Activated CD4-positive, alpha-beta T cell treated with anti-CD3 and anti-CD28 coated beads, Interleukin-2, amount 10 ng/mL, durations not matched to agents 7 days and 5 days (primary cell): ENCODE measurements at places on chromosomes 2 and 18. TPM values are rescaled to one million over a fixed set of nuclear protein-coding genes. Genes with fewer than 3 reads are reported as not detected.

- H3K36me3 ChIP-seq = no peaks in the 10 kb centered on the region
- H3K27ac ChIP-seq = no peak overlapping the region
- no peak overlapping the region for H3K4me3 ChIP-seq
- H3K4me1 ChIP-seq = no peaks in the 10 kb centered on the region
These were observed 85.0 kb upstream of the SEC11C start for GRCh38 chr18:59054496-59055287.

DNA sequence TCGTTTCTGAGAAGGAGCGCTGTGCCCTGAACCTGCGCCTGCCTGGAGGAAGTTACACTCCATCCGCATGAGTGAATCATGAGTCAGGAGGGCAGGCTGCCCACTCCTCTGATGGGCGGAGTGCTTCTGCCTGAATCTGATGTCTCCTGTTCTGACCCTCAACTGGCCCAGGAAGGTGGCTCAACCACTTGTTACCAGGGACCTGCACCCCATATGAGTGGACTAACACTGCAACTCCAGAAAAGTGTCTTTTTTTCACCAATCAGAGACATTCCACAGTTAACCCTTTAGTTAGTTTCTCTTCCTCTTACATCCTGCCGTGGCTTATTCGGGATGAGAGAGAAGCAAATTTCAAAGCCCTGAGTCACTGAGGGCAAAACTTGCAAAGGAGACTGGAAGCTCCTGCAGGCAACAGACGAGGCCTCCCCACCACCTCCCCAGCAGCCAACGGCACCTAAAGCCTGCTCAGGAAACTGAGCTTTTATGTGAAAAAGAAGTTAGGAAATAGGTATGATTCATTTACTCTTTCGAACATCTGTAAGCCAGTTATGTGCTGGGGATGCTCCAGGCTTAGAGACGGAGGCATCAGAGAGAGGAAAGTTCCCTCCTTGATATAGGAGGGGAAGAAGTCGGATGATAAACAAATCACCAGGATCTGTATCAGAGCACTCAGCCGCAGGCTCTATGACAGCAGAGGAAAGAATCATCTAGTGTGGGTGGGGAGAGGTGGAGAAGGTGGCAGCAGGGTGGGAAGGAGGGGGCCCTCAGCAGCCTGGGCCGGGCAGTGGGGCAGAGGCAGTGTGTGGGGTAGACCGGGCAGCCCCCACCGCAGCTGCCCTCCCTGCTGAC lies 30.9 kb downstream of the MBP start:
- peaks cover 95% of the 10 kb centered on the region for H3K4me1 ChIP-seq
- peak; percentile 47 for DNase-seq
- peak overlapping the region; percentile 99 for H3K27ac ChIP-seq
- no peaks in the 10 kb centered on the region for H3K27me3 ChIP-seq

Gene HK2
- 27.8 TPM for total RNA-seq

DNA sequence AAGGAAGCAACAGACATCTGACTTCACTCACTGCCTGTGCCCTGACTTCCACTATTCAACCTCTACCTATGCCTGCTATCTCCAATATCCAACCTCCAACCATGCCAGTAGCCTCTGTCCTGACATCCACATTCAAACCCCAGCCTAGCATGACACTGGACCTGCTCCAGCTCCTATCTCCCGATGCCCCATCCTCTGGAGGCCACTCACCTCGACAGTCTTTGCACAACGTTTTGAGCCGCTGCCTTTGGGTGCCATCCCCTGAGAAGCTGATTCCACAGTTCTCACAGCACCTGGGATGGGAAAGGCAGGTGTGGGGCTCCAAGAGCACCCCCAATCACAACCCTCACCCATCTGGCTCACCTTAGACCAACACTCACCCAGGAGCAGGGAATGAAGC lies 4.9 kb downstream of the MBD1 start:
- peak overlapping the region; percentile 4 for H3K27ac ChIP-seq
- no peak overlapping the region for H3K4me3 ChIP-seq
- DNase-seq = no peak
- H3K27me3 ChIP-seq = no peaks in the 10 kb centered on the region
- H3K4me1 ChIP-seq = peaks cover 20% of the 10 kb centered on the region
- peaks cover 64% of the 10 kb centered on the region for H3K36me3 ChIP-seq

DNA sequence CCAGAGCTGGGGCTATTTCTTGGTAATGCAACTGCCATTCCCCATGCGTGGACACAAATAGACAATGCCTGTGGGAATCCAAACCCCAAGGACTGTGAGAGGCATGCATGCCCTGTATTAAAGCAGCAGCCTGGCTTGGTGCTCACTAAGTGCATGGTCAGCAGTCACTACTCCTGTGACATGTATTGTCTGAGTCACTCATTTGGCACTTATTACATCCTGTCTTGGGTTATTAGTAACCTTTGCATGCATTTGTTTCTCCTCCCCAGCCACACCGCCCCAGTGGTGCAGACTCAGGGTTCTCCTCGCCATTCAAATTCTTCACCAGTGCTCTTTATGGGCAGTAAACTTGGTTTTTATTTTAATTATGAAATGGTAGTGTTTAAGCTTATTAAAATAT lies 30.2 kb downstream of the PRKCE start:
- H3K4me1 ChIP-seq = no peaks in the 10 kb centered on the region
- no peak for DNase-seq
- no peak overlapping the region for H3K4me3 ChIP-seq
- no peaks in the 10 kb centered on the region for H3K36me3 ChIP-seq
- no peak overlapping the region for H3K27ac ChIP-seq

DNA sequence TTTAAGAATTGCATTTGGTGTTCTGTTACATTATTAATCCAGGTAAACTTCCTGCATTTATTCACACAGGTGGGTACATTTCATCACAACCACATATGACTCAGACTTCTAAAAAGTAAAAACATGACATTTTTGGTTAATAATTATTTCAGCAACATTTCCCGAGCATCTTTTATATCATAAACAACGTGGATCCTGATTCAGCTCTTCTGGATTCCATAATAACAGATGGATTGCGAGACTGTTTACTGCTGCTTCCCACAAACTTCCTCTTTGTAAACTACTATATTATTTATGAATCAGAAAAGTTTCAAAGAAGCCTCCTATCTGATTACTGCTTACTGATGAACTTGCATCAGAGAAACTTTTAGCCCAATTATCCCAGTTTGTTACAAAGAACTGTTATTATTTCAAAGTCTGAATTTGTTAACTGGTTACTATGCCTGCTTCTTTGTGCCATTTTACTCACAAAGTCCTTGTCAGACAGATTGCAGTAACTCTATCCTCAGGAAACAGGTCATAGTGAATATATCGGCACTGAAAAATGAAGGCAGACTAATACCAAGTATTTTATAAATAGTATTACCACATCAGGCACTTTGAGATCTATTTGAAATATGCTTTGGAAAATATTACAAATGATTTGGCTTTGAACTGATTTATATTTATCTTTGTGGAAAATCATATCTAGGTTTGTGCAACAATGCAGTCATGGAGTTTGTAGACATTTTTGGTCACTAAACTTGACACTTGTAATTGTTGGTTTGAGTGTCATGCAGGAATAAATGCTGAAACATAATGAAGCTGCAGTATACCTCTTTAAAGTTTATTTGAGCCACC lies 511.6 kb downstream of the PLCL1 start:
- H3K36me3 ChIP-seq = no peaks in the 10 kb centered on the region
- no peaks in the 10 kb centered on the region for H3K4me1 ChIP-seq
- peaks cover 61% of the 10 kb centered on the region for H3K27me3 ChIP-seq
- H3K4me3 ChIP-seq = no peak overlapping the region

GRCh38 chr2:48442610-48443360 lies 87.2 kb upstream of the STON1 start:
- H3K36me3 ChIP-seq = peaks cover 10% of the 10 kb centered on the region
- peaks cover 2% of the 10 kb centered on the region for H3K27me3 ChIP-seq
- no peak for DNase-seq

DNA sequence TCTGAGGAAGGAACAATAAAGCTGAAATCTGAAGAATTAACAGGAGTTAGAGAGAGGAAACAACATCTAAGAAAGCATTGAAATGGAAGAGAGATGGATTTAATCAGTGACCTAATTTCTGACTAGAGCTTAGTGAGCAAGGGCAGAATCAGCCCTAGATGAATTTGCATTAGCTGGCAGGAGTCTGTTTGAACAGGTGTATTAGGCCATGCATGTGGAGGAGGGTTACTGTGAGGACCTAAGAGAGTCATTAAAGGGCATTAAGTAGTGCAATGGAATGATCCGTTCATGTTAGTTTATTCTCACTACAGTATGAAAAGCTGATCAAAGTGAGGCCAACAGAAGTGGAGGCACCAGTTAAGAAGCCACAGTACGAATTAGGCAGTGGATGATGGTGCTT lies 285.3 kb downstream of the GRB14 start:
- no peaks in the 10 kb centered on the region for H3K27me3 ChIP-seq
- no peak overlapping the region for H3K27ac ChIP-seq
- H3K4me3 ChIP-seq = no peak overlapping the region
- H3K4me1 ChIP-seq = no peaks in the 10 kb centered on the region
- H3K36me3 ChIP-seq = no peaks in the 10 kb centered on the region

Gene PLGLB1
- total RNA-seq = 4.7 TPM

Gene ABCA12
- not detected for total RNA-seq

DNA sequence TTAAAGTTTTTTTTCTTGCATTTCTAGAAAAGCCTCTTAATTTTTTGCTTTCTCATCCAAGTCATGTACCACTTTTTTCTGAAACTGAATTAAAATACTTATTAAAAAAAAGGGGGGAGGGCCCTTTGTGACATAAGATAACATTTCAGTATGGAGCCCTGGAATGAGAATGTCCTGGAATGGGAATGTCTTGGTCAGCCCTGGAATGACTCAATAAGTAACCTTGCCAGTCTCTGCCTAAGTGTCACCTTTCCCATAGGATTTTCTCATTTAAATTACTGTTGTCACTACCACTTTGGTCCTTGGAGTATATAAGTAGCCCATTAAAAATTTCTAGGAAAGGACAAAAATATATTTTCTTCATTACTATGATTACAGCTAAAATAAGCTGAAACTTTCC lies 4.7 kb downstream of the UBXN2A start:
- peaks cover 11% of the 10 kb centered on the region for H3K36me3 ChIP-seq
- no peak overlapping the region for H3K27ac ChIP-seq
- no peak for DNase-seq

Gene SERPINB10
- total RNA-seq = not detected

Gene RAB17
- not detected for total RNA-seq

- DNase-seq = no peak
- no peaks in the 10 kb centered on the region for H3K36me3 ChIP-seq
- no peak overlapping the region for H3K4me3 ChIP-seq
- H3K4me1 ChIP-seq = no peaks in the 10 kb centered on the region
These were observed 351.0 kb upstream of the POU3F3 start for GRCh38 chr2:104502901-104503300.

Gene OR6B2
- not detected for total RNA-seq

Gene ZFAND2B
- total RNA-seq = 49.1 TPM

DNA sequence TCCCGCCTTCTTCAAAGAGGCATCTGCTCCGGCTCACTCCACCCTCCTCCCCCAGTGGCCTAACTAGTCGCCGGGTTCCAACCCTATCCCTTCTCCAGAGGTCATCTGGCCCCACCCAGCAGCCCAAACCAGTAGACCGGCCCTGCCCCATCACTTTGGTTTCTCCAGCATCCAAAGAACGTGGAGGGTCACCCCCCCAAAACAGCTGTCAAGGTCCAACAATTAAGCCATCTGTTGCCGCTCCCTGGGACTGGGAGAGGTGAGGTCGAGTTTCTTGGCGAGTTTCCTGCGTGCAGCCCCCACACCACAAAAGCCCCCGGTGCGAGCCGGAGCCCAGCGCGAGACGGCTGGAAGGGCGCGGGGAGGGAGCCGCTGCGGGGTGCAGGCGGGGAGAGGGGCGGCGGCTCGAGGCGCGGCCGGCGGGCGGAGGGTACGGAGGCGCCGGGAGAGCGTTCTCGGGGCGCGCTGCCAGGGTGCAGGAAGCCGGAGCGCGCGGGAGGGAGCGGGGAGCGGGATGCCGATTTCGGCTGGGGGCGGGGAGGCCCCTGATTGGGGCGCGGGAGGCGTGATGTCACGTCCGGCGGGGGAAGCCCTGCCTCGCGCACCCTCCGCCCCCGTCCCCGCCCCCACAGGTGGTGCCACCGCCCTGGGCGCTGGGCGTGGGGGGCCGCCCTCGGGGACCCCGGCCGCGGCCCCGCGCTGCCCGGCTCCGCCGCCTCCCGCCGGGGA lies 571 bp upstream of the GPC1 start:
- no peaks in the 10 kb centered on the region for H3K36me3 ChIP-seq
- H3K27ac ChIP-seq = peak overlapping the region; percentile 91
- peaks cover 14% of the 10 kb centered on the region for H3K27me3 ChIP-seq
- DNase-seq = peak; percentile 95

Gene C2orf78
- not detected for total RNA-seq

GRCh38 chr2:152594792-152595191 lies 122.5 kb downstream of the PRPF40A start:
- H3K36me3 ChIP-seq = no peaks in the 10 kb centered on the region
- H3K4me1 ChIP-seq = peaks cover 6% of the 10 kb centered on the region
- no peak for DNase-seq
- H3K27ac ChIP-seq = no peak overlapping the region

- peaks cover 40% of the 10 kb centered on the region for H3K36me3 ChIP-seq
- H3K27me3 ChIP-seq = no peaks in the 10 kb centered on the region
- H3K27ac ChIP-seq = no peak overlapping the region
These were observed 11.1 kb downstream of the EML4 start for GRCh38 chr2:42180300-42180699.

GRCh38 chr2:100422320-100423055 lies 5.0 kb upstream of the CHST10 start:
- peaks cover 5% of the 10 kb centered on the region for H3K27me3 ChIP-seq
- H3K4me3 ChIP-seq = no peak overlapping the region
- no peak for DNase-seq
- H3K27ac ChIP-seq = no peak overlapping the region
- H3K36me3 ChIP-seq = no peaks in the 10 kb centered on the region
- peaks cover 9% of the 10 kb centered on the region for H3K4me1 ChIP-seq

DNA sequence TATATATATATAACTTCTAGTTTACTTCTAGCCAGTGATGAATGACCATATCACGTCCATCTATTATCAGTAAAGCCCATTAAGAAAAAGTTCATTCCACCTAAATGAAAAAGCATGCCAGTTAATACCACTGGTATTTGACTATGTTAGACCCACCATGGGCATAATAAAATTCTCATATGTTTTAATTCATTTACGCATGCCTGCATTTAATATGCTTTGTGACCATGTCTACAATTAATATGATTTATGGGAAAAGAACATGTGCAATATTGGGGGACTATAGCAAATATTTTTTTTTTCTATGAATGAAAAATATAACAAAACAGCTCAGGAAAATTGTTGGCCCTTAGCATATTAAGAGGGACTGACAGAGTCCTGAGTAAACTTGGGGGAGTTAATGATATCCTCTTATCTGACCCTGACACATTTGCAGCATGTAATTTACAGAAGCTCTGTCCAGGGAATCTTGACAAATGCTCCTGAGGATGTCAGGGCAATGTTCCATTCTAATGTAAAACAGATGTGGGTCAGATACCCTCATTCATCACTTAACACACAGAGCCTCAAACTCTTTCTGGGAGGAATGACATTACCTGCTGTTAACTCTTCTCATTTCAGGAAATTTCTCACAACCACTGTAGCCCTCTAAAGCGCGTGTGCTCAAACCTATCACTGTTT lies 90.6 kb downstream of the PAX3 start:
- no peaks in the 10 kb centered on the region for H3K27me3 ChIP-seq
- H3K27ac ChIP-seq = no peak overlapping the region
- H3K36me3 ChIP-seq = no peaks in the 10 kb centered on the region
- no peaks in the 10 kb centered on the region for H3K4me1 ChIP-seq

Gene REG3G
- not detected for total RNA-seq

- H3K4me3 ChIP-seq = no peak overlapping the region
- H3K36me3 ChIP-seq = peaks cover 35% of the 10 kb centered on the region
- no peak for DNase-seq
- no peak overlapping the region for H3K27ac ChIP-seq
These were observed 64.4 kb downstream of the TRABD2A start for GRCh38 chr2:84816426-84817026.

- no peaks in the 10 kb centered on the region for H3K27me3 ChIP-seq
- no peak overlapping the region for H3K27ac ChIP-seq
- no peak for DNase-seq
- H3K36me3 ChIP-seq = no peaks in the 10 kb centered on the region
- no peaks in the 10 kb centered on the region for H3K4me1 ChIP-seq
- no peak overlapping the region for H3K4me3 ChIP-seq
These were observed 523.8 kb upstream of the SPHKAP start for GRCh38 chr2:228705318-228705717.
